ENCODE measurements at places on chromosomes 16 and 17.

- DNase-seq, result no peak
Measured at GRCh38 chr16:69239851-69240250, 52.9 kb downstream of the SNTB2 start.

DNA sequence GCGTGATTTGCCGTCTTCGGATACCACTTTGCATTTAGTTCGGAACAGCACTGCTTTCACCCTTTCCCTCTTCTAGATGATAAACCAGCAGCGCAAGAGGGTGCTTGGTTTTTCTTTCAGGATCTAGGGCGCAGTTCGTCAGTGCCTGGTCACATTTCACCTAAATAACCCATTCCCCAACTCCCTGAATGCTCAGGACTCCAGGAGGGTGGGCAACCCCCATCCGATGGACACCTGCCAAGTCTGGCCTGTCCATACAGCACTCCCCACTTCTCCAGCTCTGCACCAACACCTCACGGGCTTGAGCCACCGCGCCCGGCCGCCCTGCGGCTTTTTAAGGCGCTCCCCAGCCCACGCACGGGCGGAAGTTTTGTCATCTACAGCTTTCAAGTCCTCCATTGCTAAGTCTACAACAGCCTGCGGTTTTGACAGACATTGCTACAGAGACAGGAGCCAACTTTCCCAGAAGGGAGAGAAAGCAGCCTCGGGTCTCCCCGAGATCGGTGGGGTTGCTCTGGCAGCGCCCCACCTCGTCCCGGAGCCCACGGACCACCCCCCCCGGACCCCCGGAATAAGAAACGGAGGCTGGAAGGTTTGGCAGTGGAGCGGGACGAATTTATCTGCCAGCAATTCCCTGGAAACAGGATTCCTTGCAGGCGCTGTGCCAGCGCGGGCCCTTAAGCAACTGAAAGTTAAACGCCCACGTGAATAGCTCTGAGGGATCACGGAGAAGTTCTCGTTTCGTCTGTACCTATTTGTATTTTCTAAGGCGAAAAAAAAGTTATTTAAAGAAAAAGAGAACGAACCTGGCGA, 38.6 kb upstream of the SLFN13 start:
- DNase-seq, result peak; percentile 66

GRCh38 chr17:78001612-78002011, 43.1 kb downstream of the TNRC6C start:
- no peak for DNase-seq

DNA sequence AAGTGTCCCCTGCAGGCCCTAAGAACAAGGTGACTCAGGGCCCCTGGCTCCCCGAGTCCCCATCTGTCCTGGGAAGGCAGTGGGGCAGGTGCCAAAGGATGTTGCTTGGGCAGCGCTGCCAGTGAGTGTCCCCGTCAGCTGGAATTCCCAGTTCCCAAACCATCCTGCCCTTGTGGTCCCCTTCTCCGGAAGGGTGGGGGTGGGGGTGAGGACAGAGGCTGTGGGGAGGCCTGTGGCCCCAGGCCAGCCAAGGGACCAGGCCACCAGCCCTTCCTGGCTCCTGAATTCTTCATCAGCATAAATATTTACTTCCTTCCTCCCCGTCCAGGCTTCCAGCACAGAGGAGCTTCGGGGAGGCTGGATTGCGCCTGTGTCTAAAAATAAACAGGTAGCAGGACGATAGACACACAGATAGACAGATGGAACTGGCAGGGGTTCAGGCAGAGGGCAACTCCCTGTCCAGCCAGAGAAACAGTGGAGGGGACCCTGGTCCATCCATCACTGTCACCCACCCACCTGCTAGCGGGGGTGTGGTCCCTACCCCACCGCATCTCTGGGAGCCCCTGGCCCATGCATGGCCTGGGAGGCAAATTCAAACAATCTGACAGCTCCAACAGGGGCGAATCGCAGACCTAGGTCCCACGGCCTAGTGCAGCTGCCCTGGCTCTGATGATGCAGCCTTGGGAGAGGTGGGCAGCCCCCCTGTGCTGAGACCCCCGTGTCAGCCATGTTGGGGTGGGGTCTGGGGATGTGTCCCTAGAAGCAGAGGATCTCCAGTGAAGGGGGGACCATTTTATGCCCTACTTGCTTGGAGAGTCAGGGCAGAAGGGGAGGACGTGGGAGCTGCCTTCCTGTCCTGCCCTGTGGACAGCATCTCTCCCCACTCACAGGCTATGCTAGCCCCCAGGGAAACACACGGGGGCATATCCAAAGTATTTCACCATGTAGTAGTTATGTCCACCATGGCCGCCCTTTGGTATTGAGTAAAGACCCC, 13.2 kb downstream of the GLIS2 start:
- DNase-seq, result no peak

- DNase-seq, result no peak
Measured at GRCh38 chr17:79484600-79485418, 126.0 kb downstream of the RBFOX3 start.

DNA sequence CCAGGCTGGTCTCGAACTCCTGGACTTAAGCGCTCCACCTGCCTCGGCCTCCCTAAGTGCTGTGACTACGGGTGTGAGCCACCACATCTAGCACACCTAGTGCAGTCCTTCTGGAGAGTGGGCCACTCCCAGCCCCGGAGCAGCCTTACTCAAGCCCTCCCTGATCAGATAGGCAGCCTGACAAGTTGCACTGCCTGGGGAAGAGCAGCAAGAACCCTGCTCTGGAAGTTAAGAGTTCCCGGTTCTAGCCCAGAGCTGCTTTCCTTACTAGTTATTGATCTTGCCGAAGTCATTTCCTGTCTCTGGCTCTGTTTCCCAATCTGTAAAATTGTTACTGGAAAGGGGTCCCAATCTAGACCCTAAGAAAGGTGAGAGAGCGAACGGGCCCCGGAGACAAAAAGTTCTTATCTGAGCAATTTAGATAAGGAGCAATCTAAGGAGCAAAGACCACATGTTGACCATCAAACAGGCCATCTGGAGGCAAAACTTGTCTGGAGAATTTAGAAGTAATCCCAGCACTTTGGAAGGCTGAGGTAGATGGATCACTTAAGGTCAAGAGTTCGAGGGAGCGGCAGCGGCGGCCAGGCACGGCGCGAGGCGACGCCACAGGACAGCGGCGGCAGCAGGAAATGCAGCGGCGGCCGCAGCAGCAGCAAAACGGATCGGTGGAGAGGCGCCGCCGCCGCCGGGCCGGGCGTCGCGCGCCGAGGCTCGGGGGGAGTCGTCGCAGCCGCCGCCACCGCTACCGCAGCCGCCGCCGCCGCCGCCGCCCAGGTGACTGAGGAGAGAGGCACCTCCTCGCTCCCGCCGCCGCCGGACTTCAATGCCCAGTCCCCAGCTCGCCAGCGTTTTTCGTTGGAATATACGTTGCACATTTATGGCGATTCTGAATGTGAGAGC, 4.3 kb upstream of the NAGLU start:
- peak; percentile 22 for DNase-seq

DNA sequence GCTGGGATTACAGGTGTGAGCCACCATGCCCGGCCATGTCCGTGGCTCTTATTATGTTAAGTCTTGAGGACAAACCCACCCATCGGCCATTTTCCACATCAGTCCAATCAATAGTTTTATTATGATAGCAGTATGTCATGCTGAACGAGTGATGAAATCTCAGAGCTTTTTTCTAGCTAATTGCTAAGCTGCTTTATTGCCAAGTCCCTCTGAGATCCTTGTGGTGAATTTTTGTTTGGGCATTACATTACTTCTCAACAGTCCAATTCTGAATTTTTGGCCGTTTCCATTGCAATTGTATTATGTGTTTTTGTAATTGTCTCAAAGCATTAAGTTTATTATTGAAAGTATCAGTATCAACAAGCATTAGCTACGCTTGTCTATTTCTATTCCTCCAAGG, 10.9 kb downstream of the RNF112 start:
- no peak for DNase-seq

Data from stimulated activated CD4-positive, alpha-beta T cell treated with anti-CD3 and anti-CD28 coated beads, Interleukin-1b, Interleukin-23, amount 100 ng/mL, for 1 hour (primary cell).